ENCODE measurements at places on chromosomes 16 and 17. TPM values are rescaled to one million over a fixed set of nuclear protein-coding genes. Genes with fewer than 3 reads are reported as not detected.

Gene KRTAP3-2
- not detected for total RNA-seq

Gene INCA1
- 0.13 TPM for total RNA-seq

Gene MFSD6L
- total RNA-seq = not detected

Gene KRT33B
- total RNA-seq = not detected

Gene HBZ
- total RNA-seq = not detected

Gene SARM1
- 8.0 TPM for total RNA-seq

Gene MT1H
- total RNA-seq = not detected

Gene GPR142
- total RNA-seq = 1.3 TPM

Gene NR1D1
- total RNA-seq = 25.7 TPM

Gene CMTM1
- 5.8 TPM for total RNA-seq

Gene TRIM16
- 38.4 TPM for total RNA-seq

Gene SLC7A6OS
- 15.0 TPM for total RNA-seq

- DNase-seq = no peak
Measured at GRCh38 chr16:30335598-30336474, 19.3 kb downstream of the CD2BP2 start.

- no peak for DNase-seq
Measured at GRCh38 chr17:51736356-51736755, 422.2 kb downstream of the CA10 start.

- DNase-seq = no peak
Measured at GRCh38 chr17:82366749-82367148, 4.8 kb upstream of the UTS2R start.

DNA sequence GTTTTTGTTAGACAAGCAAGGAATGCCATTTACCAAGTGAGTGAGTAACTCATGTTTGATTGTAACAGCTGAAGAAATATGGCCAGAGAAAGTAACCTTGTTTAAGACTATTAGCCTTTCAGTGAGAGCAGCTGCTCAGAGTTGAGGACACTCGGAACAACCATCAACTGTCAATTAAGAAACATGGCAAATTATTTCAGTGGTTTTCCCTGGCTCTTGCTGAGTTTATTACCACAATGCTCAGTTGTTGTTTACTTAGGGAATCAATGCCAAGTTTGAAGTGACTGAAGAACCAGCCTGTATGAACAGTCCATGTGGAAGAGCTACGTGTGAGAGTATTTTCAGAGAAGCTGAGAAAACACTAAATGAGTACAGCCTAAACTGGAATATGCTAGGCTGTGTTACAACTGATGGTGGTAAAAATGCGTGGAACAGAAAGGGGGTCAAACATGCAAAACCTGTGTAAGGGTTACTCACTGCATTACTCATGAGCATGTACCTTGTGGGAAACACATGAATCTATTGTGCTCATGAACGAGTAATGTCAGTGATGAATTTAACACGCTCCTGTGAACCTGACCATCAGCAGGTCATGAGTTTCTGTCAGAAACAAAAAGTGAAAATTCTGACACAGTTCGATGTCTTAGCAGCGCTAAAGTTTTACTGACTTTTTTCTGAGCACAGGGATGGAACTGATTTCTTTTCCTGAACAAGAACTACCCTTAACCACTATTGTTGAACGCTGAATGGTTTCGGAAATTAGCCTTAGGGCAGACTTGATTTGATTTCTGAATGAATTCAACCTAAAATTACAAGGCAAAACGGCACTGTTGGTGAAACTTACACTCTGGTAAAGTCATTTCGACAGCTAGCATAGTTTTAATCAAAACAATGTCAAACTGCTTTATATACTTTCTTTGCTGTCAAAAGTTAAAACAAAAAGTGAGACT, 33.5 kb downstream of the GNA13 start:
- DNase-seq = peak; percentile 34

GRCh38 chr16:68365167-68365817, 54.5 kb downstream of the PRMT7 start:
- DNase-seq = no peak

GRCh38 chr17:72365857-72366414, 245.1 kb downstream of the SOX9 start:
- no peak for DNase-seq

DNA sequence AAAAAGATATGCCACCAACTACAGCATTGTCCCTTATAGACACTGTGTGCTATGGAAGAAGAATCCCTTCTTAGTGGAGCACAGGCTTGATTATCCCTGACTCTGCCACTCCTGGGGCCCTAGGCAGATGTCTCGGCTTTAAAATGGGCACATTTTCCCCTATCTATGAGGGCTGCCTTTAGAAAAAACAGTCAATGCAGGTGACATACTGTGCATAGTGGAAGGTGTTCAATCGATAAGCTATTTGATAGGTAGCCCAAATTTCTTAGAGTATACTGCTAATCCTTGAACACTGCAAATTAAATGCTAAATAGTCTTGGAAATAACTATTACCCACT, 64.4 kb downstream of the PARN start:
- DNase-seq = no peak

DNA sequence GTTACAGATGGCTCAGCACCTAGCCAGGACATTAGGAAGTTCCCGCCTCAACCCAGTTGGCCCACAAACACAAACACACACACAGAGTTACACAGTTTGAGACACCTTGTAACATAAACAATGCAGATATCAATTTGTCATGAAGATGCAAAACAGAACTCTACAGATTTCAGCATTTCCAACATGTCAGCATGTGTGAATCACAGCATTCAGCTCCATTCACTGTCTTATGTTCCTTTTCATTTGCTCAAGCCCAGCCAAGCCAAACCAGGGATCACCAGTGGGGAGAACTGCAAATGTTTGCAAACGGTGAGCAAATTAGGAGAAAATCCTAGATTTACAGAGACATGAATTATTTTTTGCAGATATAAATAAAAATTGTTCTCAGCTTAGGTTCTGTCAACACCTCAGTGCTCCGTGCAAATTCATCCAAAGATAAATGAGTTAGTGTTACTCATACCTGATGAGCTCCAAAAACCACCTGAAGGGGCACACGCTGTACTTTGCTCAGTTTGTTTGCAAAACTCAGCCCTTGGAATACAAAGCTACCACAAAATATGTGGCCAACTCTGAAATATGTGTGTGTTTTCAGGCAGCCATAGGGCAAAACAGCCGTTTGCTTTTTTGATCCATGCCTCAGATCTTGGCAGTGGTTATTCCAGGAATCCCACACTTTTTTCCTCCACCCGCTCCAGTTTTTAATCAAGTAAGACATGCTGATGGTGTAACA, 16.3 kb upstream of the COX10 start:
- no peak for DNase-seq

DNA sequence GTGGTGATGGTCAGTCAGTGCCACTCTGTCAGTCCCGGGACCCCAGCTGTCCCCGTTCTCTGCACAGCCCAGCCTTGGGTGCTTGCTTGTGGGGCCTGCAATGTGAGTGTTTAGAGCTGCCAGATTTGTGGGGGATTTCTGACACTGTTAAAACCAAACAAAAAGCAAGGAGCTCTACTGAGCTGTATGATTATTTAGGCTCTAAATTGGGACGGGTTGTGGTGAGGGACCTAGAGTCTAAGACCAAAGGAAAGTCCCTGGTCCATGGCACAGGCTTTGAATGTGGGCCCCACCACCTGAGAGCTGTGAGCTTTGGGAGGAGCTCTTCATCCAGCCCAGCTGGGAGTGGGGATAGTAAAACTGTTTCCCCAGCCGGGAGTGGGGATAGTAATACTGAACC, 63.3 kb downstream of the KSR1 start:
- DNase-seq = no peak

DNA sequence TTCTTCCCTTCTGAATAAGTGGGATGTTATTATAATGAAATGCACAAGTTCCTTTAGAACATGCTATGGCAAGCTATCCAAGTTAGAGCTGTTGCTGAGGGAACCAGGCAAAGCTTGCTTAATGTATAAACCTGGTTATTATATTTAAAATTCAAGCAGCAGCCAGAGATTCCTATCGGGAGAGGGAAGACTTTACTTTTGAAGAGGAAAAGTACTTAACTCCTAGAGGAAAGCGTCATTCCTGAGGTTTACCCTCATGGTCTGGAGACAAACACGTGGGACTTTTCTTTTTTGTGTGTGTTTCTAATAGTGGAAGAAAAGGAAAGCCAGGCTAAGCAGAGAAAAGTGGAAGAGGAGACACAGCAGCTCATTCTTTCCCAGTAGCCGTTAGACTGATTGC, 39.9 kb upstream of the MYH10 start:
- no peak for DNase-seq

DNA sequence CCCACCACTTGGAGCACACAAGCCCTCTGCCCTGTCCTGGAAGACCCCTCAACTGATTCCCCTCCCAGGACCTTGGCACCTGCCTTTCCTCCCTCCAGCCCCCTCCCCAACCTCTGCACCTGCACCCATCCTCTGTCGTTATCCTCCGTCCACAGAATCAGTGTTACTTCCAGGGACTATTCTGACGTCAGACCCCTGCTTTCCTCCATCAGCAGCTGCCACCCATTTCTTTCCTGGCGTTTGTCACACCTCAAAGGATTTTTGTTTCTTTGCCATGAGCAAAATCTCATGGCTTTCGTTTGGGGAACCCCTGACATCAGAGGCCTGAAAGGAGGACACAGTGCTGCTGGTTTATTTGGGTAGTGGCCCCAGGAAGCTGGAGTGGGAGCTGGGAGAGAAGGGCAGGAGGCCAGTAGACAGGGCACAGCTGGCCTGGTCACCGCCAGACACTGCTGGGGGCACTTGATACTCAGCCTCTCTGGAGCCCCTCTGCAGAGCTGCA, 68.4 kb downstream of the SOCS1 start:
- no peak for DNase-seq

- DNase-seq = no peak
Measured at GRCh38 chr16:46899443-46900143, 15.4 kb downstream of the GPT2 start.

DNA sequence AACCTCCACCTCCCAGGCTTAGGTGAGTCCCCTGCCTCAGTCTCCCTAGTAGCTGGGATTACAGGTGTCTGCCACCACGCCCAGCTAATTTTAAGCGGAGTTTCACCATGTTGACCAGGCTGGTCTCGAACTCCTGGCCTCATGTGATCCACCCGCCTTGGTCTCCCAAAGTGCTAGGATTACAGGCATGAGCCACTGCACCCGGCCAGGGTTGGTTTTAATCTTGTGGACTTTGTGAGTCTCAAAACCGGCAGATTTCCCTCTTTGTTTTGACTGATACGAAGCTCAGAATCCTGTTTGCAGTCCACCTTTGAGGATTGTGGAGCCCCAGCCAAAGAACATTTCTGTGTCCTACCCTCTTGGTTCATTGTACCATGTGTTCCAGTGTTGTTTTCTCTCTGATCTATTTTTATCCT, 16.4 kb upstream of the CPSF4L start:
- DNase-seq = no peak

DNA sequence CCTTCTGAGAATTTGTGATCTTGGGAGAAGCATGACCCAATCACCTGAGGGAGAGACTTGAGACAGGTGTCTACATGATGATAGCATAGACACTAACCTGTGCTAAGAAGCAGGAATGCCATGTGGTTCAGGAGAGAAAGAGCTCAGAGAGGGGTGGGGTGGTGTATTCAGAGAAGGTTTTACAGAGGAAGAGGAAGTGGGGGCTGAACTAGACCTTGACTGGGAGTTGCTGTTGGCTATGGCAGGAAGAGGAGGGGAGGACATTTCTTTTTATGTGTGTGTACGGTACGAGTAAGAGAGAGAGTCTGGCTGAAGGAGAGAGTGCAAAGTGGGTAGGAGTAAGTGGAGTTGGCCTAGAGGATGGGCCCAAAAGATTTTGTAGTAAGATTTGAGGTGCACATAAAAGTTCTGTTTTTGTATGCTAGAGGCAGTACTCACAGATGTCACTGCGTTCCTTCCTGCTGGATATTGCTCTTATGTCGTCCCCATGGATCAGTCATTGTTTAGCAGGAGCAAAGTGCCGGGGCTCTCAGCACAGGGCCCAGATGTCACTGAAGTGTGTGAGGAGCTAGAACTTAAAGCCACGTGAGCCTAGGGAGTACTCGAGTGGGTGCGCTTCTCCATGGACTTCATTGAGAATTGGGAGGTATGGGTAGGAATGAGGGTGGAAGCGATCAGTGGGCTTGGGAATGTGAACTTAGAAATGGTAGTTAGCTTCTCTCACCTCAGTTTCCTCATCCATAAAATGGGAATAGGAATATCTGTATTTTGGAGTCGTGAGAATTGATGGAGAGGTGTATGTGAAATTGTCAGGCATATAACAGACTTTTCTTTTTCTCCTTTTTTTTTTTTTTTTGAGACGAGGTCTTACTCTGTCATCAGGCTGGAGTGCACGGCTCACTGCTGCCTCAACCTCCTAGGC, 22.1 kb downstream of the SLC7A6 start:
- no peak for DNase-seq

DNA sequence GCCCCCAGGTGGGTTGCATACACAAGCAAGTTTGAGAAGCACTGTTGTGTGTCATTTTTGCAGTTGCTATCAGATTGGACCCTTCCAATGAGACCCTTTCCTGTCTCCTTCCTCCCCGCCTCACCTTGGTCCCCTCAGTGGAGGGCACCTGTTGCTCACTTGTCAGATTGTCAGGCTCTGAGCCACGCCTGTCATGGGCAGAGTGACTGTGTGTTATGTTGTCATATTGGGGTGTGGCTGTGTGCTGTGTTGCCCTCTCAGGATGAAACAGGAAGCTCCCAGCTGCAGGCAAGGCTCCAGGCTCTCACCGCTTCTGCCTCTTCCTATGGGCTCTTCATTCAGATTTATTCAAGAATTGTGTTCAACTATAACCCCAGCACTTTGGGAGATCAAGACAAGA, 302.9 kb downstream of the CPPED1 start:
- DNase-seq = no peak

- DNase-seq = no peak
Measured at GRCh38 chr17:73388578-73388905, 76.7 kb upstream of the CDC42EP4 start.

DNA sequence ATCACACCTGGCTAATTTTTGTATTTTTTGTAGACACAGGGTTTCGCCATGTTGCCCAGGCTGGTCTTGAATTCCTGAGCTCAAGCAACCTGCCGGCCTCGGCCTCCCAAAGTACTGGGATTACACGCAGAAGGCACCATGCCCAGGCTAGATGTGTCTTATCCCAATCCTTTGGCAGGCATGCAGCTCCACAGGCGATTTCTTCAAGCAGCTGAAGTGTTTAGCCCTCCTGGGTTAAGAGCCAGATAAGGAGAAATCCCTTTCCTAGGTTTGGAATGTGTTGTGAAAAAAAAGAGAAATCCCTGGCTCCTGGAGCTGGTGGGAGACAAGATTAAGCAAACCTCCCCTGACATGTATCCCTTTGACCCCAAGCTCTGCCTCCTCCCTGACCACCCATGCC, 2.1 kb upstream of the NHERF1 start:
- no peak for DNase-seq

GRCh38 chr17:35084987-35085386, 21.5 kb upstream of the RFFL start:
- DNase-seq = peak; percentile 63

DNA sequence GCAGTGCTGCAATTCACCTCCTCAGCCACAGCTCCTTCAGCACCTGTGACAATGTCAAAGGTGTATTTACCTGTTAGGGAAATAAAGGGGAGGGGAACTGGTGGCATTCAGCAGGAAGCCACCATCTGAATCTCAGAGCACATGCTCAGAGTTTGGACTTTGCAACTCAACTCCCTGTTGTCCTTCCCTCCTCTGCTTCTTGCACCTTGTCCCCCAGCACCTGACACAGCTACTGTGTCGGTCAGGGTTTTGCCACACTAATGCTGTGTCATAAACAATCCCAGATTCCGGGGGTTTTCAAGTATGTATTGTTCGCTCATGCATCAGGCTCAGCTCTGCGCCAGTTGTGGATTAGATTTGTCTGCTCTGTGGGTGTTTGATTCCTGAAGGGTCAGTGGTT, 43.7 kb downstream of the HSBP1 start:
- no peak for DNase-seq

GRCh38 chr16:30660424-30661261, 2.4 kb downstream of the FBRS start:
- peak; percentile 22 for DNase-seq
